ENCODE measurements at places on chromosomes 3 and 15.

GRCh38 chr3:11037241-11037873 is 44.8 kb downstream of the SLC6A1 start:
- DNase-seq, result no peak

DNA sequence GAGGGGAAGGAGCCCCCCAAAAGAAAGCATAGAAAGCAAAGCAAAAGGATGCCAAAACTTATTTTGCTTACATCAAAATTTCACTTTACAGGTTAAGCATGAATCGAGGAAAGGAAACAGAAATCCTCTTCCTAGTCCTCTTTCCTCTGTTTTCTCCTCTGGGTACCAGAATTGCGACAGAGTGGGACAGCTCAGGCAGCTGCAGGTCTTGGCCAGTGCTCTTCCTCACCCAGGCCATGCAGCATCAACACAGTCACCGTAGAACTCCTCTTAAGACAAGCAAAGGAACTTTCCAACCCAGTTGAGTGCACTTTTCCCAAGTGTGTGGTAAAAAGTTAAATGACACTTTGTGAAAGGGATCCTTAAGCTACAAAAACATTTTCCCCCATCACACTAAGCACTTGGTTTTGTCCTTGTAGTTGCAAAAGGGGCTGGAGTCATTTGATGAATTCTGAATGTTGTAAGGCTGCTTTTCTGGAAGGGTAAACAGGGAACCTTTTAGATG is 45.9 kb upstream of the MEX3B start:
- DNase-seq, result no peak

DNA sequence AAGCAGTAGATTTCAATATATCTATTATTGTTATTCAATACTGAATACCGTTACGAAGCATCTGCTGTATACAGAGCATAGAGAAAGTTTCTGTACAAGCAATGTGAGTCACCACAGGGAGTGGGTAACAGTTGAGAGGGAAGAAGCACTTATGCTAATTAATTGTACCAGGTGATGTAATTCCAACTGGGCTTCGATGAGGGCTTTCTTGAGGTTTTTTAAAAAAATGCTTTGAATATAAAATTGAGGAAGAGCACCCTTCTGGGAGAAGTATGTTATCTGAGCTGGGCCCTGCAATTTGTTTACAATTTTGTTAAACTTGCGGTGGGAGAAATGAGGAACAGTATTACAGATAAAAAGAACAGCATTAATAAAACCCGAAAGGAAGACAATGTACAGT is 197.9 kb downstream of the TPRG1 start:
- no peak for DNase-seq

DNA sequence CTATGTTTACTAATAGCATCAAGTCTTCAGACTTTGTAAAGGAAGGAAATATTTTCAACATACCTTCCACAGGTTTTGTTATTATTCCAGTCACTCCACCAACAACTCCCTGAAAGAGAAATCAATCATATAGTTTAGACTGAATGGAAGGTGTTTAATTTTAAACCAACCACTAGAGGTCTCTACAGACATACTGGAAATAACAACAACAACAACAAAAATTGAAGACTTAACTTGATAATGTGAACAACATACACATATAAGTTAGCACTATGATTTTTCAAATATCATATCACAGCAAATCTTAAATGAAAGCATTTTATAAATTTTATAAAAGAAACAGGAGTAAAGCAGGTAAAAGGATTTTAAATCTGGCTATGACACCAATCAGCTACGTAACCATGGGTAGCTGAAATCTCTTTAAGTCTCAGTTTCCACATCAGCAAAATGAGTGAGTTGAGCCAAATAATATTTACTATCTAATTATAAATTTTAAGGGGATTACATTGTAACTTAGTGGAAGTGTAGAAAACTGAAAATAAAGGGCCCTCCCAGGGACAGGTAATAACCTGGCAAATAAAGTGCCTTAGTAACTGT is 188.2 kb downstream of the VPS13C start:
- DNase-seq, result no peak

DNA sequence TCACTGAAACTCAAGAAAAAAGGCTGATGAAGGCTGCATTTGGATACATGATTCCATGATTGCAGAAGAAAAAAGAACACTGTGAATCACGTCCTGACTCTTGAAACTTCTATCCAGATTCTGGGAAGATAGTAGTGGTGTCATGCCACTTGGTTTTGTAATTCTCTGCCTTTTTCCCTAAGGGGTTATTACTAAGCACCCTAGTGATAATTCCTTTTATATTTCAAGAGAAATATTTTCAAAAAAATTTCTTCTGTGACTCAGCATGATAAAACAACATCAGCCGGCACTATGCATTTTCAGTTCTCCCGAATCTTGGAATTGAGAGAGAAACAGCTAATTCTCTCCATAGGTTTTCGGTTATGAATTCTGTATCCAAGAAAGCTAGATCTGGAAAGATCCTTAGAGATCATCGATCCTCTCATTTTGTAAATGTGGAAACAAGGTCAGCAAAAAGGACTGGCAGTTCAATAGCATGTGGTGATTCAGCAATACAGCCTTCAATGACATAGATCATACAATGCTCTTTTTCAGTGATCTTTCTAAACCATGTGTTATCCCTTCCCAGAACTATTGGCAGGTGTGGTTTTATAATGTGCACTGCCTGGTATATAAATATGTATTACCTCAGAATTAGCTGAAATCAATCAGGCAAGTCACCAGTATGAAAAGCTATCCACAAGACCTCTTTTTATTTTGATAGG is 42.6 kb upstream of the TP63 start:
- DNase-seq, result no peak

DNA sequence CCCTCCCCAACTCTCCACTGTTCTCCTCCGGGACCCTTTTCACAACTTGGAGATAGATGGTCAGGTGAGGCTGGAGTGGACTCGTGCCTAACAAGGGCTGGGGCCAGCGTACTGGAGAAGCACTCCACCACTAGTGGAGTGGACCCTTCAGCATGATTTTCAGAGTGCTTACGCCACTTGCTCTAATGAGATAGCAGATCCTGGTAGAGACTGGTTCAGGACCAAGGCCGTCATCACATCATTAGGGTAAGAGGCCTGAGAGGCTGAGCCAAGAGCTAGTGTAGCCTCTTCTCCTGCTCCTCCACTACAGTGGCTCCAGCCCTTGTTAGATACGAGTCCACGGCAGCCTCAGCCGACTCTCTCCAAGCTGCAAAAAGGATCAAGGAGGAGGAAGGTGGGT is 66.9 kb upstream of the NTRK3 start:
- DNase-seq, result no peak

DNA sequence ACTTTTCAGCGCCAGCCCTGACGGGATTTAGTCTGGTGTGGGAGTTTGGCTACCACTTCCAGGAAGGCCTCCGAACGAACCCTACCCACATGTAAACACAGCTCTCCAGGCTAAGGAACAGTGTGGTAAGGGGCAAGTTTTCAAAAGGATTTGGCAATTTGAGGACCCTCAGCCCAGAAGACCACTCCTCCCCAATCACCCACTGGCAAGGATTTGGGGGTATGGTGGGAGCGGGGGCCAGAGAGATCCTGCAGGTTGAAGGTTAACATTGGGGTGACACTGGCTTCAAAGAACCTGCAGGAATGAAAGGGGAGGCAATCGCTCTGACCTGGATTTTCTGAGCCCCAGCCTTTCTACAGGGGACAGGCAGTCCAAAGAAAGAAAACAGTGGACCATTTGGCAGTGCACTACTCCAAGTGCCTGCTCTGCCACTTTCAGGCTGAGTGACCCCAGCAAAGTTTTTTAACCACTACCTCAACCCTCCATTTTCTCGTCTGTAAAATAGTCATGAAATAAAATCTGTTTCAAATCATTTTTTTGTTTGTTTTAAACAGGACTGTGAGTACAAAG is 34.5 kb downstream of the ZIC4 start:
- DNase-seq, result no peak

- DNase-seq, result no peak
Observed at GRCh38 chr3:152595975-152596821, 238.7 kb upstream of the P2RY1 start.

DNA sequence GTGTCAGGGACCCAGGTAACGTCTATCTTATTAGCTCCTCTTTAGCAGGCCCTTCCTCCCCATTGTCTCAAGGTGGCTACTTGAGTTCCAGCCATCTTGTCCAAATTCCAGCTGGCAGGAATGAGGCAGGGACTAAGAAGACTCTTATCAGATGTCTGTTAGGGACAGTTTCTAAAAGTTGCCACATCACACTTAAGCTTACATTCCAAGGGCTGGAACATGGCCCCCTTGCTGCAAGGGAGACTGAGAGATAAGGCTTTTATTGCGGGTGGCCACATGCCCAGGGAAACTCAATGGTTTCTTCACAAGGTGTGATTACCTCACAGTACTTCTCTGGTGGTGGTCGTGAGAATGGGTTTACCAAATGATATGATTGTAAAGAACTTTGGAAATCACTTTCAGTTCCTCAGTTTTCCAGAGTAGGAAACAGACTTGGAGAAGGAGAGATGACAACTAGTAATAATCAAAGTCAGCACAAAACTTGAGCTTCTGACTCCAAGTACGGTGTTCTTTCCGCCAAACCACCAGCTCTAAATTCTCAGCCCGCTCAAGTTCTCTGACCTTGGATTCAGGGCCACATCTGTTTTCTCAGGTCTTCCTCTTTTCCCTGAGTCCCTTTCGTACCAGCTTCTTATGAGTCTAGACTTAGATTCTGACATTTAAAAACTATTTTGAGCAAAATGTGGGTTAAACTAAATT is 14.2 kb downstream of the PDIA5 start:
- no peak for DNase-seq

DNA sequence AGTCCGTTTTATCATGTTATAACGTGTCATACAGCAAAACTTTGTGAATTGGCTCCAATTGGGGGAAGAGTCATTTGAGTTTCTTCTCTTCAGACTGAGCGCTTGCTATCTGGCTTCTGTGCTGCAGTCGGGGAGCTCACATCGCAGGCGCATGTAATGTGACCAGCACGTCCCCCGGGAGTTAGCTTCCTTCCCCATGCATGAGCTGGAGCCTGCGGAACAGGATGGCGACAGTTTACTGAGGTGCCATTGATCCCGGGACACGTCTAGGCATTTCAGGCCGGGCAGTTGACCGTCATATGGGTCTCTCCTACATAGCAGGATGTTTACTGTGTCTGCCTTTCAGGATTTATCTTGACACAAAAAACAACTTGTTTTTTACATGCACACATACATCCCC is 44.8 kb downstream of the CMTM8 start:
- DNase-seq, result no peak

DNA sequence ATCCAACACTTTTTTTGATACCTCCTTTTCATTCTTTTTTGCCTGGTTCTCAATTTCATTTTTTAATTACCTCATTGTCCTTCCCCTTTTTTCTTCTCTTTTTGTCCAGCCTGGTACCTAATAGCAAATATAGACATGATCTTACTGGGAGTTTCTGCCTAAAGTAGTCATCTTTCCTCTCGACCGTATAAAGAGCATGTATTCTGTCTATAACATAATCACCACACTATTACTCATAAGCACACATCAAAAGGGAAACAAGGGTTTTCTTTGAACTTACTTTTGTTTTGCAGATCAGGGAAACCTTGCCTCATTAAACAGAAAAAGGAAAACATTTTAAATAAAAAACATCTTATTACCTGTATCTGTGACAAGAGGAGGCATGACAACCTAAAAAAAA is 33.0 kb downstream of the FAM98B start:
- no peak for DNase-seq

DNA sequence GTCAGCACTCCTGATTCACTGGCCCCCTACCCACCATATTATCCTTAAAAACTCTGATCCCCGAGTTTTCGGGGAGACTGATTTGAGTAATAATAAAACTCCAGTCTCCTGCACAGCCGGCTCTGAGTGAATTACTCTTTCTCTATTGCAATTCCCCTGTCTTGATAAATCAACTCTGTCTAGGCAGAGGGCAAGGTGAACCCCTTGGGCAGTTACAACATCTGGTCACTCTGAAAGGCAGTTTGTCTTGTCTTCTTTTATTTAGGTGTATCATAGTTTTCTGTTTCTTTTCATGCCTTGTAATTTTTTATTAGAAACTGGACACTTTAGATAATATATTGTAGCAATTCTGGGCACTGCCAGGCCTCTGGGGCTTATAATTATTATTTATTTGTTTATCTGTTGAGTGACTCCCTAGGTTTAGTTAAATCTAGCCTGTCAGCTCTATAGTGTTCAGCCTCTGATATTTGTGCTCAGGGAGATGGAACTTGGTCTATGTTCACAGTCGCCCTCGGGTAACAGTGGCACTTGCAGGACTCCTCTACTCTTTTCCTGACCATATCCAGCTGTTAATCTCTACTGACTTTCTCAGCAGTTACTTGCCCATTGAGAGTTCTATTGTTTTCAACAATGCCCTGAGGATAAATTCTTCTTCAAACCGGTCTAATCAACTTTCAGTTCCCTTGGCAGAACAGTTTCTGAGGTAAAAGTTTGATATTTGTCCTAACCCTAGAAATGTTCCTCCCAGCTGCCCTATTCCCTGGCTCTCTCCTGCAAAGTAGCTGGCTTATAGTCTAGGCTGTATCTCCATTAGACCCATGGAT is 15.5 kb upstream of the PLAAT1 start:
- DNase-seq, result no peak

DNA sequence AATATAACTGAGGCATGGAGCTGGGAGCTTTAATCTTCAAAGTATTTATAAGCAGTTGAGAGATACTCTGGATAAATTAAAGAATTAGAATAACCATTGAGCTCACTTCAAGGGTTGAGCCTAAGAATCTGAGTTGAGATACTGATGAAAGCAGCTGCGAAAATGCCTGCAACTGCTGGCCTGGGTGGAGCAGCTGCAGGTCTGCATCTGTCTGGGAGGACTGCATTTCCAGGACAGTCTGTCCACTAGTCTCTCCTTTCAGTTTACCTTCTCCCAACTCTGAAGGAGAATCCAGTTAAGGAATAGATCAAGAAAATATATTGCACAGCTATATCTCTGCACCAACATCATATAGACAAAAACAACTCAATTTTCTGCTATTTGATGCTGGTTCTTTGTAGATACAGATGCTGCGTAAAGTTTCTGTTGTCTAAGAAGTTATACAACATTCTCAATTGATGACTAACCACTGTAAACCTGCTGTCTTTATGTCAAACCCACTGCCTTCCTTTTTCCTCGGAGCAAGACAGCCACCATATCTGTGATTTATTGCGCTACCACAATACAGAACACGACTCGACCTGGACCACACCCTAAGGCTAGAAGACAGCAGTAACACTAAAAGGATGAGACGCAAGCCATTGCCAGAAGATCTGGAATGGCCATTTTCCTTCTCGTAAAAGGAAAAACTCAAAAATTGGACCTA is 245.1 kb downstream of the MAGI1 start:
- DNase-seq, result no peak

DNA sequence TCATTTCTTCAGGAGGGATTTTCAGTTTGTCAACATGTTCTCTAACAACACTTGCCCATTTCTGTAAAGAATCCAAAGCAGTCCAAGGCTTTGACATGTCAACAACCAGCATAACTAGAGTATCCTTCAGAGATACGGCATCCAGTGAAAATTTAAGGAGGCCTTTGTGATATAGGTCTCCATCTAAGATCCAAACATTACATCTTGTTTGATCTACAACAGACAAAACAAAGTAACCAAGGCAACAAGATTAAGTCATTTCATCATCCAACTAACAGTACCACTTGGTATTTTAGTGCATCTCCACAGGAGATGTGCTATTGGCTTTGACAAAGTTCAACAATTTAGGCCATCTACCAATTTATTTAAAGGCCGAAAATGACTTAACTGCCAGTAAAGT is 25.8 kb downstream of the DYNC1LI1 start:
- no peak for DNase-seq

- DNase-seq, result no peak
Observed at GRCh38 chr3:134803051-134803505, 8.0 kb downstream of the EPHB1 start.

GRCh38 chr3:177320765-177321247 is 123.5 kb upstream of the TBL1XR1 start:
- no peak for DNase-seq
